Activated CD4-positive, alpha-beta T cell treated with anti-CD3 and anti-CD28 coated beads, Interleukin-2, amount 10 ng/mL, durations not matched to agents 24 days and 14 days (primary cell): ENCODE measurements at places on chromosomes 16 and 17.

DNA sequence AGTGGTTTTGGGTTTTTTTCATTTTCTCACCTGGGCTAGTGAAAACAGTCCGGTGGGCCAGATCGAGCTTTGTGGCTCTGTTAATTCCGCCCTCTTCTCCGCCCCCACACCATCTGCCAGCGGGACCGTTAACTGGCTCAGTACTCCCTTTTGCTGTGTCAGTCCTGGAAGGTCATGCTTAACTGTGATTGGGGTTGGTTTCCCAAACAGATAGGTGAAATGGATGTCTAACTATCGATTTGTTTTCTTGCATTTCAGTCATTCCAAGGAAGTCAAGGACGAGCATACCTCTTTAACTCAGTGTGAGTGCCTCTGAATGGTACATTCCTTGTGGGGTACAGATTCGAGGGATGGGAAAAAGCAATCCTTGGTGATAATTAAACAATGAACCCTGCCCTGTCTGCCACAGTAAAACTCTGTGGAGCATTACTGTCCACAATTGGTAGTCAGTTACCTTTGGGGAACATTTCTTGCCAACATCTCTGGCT lies 56.7 kb downstream of the YPEL2 start:
- no peak for DNase-seq

GRCh38 chr16:4987580-4988374 lies 29.6 kb downstream of the SEC14L5 start:
- DNase-seq = no peak

GRCh38 chr17:57288040-57288772 lies 31.9 kb downstream of the MSI2 start:
- no peak for DNase-seq

DNA sequence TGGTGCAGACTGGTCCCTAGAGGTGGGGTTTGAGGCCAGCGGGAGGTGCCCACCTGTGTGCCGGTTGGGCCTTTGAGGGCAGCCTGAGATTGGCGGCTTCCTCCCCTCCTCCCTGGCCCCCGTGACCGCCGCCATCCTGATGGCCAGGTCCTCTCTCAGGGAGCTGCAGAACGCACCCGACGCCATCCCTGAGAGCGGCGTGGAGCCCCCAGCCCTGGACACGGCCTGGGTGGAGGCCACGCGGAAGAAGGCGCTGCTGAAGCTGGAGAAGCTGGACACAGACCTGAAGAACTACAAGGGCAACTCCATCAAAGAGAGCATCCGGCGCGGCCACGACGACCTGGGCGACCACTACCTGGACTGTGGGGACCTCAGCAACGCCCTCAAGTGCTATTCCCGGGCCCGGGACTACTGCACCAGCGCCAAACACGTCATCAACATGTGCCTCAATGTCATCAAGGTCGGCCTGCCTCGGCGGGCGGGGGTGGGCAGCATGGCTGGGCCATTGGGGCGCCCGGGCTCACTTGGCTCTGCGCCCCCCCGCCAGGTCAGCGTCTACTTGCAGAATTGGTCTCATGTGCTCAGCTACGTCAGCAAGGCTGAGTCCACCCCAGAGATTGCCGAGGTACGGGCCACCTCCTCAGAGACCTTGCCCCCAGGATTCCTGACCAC lies 2.8 kb downstream of the GPS1 start:
- no peak for DNase-seq

GRCh38 chr17:79778504-79779083 lies 646 bp downstream of the CBX2 start:
- peak; percentile 71 for DNase-seq

DNA sequence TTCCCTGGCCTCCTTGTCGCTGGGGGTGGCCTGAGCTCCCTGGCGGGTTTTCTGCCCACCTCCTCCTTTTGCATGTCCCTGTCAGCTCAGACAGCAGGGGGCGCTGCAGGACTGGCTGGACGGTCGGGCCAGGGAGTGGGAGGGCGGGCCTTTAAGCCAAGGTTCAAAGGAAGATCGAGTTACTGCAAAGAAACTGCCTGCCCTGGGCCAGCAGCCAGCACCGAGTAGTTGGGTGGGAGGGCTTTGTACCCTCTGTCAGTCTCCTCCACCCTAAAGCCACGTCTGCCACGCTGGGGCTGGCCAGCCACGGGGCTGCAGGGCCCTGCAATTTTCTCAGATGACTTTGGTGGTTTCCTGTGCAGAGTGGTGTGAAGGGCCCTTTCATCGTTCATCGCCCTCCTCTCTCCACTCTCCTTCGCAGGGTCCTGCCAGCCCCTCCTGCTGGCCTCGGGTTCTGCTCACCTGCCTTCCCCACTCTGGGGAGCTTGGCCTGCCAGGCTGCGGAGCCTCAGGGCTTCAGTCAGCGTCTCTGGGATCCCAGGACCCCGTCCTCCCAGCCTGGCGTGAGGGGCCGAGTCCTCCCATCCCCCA lies 12.3 kb downstream of the GPR142 start:
- peak; percentile 97 for DNase-seq

- DNase-seq = peak; percentile 67
Observed at GRCh38 chr17:32783602-32784001, 93.3 kb downstream of the MYO1D start.
